SJCRH30 (cell line): ENCODE measurements at places on chromosomes 3 and 15.

DNA sequence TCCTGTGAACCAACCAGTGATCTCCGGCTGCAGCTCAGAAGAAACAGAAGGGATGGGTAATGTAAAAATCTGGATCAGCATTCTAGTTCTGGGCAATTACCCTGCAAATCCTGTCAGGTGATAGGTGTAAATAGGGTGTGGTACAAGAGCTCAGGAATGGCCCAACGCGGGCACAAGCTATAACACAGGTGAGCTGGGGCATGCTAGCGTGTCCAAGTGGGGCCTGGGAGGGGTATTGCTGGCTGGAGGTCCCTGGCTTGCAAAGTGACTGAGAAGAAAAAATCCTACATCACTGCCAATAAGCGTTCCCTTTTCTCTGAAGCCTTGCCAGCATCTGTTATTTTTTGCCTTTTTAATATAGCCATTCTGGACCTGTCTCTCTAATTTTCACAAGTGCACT is 9.7 kb upstream of the CHST2 start:
- no peak for DNase-seq

DNA sequence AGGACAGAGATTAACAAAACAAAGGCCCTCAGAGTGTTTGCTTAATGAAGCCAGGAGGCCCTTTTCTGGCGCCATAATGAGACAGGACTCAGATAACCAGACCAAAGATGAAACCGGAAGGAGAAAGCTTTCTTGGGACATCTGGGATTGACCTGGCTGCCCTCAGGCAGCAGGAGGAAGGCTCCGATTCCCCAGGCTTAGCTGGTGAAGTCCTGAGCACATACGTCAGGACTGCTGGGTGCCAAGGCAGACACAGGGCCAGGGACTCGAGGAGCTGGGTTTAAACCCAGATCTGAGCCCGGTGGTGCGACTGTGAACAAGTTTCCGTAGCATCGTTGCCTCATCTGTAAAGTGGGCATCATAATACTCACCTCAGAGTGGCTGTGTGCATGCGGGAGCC is 36.7 kb upstream of the HRH1 start:
- no peak for DNase-seq

DNA sequence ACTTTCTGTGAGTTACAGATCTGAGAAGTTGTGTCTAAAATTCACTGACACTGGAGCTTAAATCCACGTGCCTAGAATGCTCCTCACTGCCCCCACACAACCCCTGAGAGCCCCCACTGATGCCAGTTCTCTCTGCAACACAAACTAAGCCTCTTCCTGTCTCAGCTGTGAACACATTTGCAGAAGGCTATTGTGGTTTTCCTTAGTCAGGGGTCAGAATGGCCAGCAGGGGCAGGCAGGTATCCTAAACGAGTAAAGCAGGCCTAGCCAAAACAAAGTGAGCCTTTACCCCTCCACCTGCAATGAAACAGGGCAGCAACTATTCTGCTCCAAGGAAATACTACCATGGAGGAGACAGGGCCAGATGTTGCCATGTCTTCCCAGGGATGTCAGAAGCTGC is 78.6 kb downstream of the FHIT start:
- DNase-seq: no peak

- DNase-seq: no peak
Observed at GRCh38 chr3:69967156-69967555, 32.4 kb upstream of the SAMMSON start.

GRCh38 chr3:62597491-62597890 is 224.1 kb upstream of the FEZF2 start:
- peak; percentile 3 for DNase-seq

GRCh38 chr15:38046257-38047051 is 112.0 kb downstream of the TMCO5A start:
- DNase-seq: no peak

DNA sequence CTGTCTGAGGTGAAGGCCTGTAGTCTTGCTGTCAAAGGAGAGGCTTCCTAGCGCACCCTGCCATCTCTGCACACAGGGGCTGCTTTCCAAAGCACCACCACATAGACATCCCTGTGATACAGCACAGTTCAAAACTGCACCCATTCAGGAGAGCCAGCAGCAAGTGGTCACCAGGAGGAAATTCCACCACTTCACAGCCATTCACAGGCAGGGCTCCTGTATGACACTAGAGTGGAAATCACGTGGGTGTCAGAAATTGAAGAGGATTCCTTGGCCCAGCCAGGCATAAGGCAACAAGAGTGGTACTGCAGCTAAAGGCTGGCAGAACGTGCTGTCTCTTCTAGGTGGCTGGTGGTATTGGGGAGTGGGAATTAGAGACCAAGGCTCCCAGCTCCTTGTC is 102.8 kb downstream of the RFTN1 start:
- no peak for DNase-seq

- no peak for DNase-seq
Observed at GRCh38 chr15:64772488-64772887, 2.9 kb downstream of the RBPMS2 start.

DNA sequence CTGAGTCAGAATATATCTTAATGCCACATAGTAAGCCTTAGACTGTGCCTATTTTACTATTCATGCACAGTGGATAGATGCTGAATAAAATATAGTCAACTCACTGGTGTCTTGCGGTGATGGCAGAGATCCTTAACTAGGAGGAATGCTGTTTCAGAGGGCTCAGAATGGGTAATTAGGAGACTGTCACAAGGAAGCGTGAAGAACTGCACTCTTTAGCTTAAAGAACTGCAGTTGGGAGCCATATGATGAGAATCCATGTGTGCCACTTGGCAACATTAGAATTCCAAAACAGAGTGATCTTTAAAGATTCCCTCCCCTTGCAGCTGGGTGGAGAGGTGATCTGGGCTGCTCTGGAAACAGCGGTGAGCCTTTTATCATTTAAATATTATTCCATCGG is 357.6 kb downstream of the MCTP2 start:
- no peak for DNase-seq

DNA sequence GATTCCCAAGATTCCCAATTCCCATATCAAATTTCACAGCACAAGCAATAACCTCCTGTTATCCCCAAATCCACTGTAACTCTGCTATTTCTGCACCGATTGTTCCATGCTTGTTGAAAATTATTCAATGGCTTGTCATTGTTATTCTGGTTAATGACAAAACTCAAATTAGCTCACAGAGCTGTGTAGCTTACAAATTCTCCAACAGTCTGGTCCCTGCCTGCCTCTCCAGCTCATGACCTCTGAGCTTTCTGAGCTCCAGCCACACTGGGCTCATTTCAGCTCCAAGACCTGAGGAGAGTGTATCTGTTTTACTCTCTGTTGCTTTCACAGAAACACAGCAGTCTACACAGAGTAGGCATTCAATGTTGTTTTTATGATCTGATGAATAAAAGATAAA is 3.3 kb downstream of the DPPA2 start:
- DNase-seq: no peak

DNA sequence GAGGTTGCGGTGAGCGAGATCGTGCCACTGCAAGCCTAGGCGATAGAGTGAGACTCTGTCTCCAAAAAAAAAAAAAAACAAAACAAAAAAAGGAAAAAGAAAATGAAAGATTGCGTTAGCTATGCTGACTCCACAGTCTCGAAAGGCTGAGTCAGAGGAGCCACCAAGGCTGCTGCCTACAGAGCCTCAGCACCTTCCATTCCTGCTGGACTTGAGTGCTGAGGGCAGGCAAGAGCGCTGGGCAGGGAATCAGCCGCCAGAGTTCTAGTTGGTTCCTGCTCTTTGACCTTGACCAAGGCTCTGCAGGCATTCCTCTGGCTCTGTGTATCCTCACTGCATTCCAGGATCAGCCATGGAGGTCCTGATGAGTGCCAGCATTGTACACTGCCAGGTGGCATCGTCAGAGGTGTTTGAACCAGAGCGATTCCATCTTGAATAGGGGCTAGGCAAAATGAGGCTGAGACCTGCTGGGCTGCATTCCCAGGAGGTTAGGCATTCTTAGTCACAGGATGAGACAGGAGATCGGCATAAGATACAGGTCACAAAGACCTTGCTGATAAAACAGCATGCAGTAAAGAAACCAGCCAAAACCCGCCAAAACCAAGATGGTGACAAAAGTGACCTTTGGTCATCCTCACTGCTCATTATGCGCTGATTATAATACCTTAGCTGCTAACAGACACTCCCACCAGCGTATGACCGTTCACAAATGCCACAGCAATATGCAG is 5.9 kb downstream of the MESP2 start:
- no peak for DNase-seq

GRCh38 chr3:192835818-192836815 is 81.5 kb downstream of the MB21D2 start:
- DNase-seq: no peak

DNA sequence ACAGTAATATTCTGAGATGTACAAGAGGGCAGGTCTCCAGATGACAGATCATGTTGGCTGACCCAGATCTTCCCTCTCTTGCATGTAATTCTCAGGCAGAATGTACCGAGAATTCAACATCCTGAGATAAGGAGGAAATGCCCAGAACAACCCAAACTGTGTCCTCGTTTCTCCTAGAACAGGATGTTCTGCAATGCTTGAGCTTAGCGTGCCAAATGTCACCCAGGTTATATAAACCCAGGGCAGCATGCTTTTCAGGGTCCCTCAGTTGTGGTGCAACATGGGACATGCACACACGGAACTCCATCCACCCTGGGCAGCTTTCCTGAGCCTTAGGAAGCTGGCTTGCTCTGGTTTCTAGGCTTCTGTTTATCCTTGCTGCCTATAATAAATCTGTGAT is 102.1 kb upstream of the CMC1 start:
- DNase-seq: no peak

DNA sequence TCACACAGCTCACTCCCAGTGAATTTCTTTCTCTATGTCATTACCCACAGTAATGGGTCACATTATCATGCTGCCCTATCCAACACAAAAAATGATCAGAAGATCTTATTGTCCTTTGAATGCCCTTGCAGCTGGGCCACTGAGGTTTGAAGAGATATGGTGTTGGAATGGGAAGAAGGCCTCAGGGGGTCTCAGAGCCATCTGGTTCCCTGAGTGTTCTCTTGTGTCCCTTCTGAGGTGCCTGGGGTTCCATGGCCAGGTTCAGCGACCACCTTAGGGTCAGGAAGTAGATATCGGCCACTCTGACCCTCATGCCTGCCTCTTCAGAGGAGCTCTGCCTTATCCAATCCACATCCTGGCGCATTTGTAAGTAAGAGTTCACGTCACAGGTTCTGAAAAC is 232.3 kb downstream of the TJP1 start:
- DNase-seq: no peak

DNA sequence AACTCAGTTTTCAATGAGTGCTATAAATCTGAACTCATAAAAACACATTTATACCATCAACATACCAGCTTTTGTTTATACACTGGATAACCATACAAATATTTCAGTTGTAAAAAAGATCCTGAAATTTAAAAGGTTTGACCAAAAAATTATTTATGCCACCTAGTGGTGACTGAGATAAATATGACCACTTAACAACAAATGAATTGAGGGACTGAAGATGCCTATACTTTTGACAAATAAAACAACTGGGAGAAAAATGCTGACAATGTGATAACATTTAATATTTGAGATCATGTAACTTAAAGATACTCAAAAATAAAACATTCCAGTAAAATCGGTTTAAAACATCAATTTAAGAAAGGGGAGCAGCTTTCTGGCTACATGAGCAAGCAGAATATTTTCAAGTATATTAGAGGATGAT is 30.4 kb downstream of the ATG3 start:
- no peak for DNase-seq

GRCh38 chr3:42187936-42188335 is 78.0 kb downstream of the CCK start:
- DNase-seq: no peak

- DNase-seq: no peak
Observed at GRCh38 chr15:100783291-100783690, 96.3 kb upstream of the ALDH1A3 start.
